ENCODE measurements at places on chromosomes 6 and 20. TPM values are rescaled to one million over a fixed set of nuclear protein-coding genes. Genes with fewer than 3 reads are reported as not detected.
A peak's percentile ranks its signal among the peaks of the same experiment; 100 is the strongest.

- peak; percentile 64 for DNase-seq
Observed at GRCh38 chr6:90385759-90386313, 89.2 kb upstream of the BACH2 start.

GRCh38 chr6:32163559-32164258 is 686 bp upstream of the EGFL8 start:
- DNase-seq = no peak

DNA sequence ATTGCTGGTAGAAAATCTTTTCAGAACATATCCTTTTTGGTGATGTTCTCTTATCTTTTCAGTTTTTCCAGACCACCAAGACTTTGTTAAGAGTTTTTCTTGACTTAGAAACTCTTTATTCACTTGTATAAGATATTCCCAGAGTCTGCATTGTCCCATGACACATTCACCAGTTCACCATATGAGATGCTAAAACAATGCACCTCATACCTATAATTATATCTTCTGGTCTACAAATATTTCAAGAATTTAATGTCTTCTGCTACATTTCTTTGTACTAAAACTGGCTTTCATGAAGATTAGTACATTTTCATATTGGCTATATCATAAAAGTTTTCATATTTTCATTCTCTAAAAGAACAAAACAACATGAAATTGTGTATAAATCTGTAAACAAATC is 111.3 kb downstream of the ADGRG6 start:
- no peak for DNase-seq

GRCh38 chr20:17816804-17817587 is 117.2 kb downstream of the BANF2 start:
- DNase-seq = no peak

FNDC11 gene
- total RNA-seq = 2.1 TPM

PLN gene
- total RNA-seq = not detected

GUCA1A gene
- total RNA-seq = not detected

STMND1 gene
- total RNA-seq = not detected
